ENCODE measurements at places on chromosomes 6 and 20.

DNA sequence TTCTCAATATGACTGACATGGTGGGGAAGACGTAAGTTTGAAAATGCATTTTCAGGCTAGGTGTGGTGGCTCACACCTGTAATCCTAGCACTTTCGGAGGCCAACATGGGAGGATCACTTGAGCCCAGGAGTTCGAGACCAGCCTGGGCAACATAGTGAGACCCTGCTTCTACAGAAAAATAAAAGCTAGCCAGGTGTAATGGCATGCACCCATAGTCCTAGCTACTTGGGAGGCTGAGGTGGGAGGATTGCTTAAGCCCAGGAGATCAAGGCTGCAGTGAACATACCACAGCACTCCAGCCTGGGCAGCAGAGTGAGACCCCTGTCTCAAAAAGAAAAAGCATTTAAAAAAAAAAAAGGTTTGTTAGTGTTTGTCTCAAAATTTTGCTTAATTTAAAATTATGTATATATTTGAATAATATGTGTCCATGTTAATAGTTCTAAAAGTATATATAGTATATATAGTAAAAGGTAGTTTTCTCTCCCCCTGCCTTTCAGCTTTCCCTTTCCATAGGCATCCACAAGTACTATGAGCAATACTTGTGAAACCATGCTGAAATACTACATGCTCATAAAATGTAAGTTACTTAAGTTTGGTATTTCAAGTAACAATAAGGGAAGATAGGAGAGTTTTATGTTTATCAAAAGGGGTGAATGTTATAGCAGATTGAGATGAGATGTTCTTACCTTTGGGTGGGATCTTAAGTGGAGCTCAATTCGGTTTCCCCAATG is 15.1 kb downstream of the PTPRA start:
- no peak for DNase-seq

GRCh38 chr6:89952105-89952671 is 57.9 kb downstream of the GJA10 start:
- DNase-seq = no peak

- no peak for DNase-seq
Observed at GRCh38 chr6:131967948-131968347, 16.8 kb upstream of the CCN2 start.

GRCh38 chr6:143110996-143111395 is 50.3 kb downstream of the AIG1 start:
- DNase-seq = no peak

DNA sequence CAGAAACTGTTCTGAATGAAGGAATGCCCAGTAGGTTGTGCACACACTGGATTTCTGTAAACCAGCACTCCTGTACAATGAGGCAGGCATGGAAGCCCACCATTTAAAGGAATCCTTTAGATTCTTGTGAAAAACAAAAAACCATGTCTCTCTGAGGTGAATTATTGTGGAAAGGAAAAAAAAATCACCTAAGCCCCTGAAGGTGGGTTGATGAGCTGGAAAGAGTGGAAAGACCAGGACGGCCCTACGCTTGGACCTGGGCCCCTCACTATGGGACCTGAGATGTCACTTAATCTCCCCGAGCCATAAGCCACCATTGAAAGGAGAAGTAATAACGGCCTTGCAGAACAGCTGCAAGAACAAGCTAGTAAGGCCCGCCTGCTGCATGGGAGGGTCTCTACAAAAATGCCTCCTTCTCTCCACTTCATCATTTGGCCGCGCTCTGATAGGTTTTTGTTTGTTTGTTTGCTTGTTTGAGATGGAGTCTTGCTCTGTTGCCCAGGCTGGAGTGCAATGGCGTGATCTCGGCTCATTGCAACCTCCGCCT is 68.8 kb downstream of the RAB44 start:
- no peak for DNase-seq

- DNase-seq = no peak
Observed at GRCh38 chr6:144320741-144321140, 35.6 kb downstream of the UTRN start.

- no peak for DNase-seq
Observed at GRCh38 chr20:43740642-43741041, 13.8 kb upstream of the GTSF1L start.

DNA sequence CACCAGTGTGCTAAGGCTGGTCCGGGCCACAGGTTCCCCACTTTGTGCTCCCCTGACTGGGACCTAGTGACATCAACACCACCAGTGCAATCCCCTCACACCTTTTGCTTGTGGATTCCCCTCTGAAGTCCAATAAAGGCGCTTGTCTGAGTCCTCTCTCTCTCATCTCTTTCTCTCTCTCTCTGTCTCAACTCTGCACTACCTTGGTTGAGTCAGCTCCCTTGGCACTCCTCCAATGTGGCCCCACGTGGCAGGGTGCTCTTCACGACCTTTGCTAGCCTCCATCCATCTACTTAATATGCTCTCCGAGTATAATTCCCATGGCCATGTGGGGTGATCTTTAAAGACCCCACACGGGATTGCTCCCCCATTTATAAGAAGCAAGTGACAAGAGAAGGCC is 385.0 kb downstream of the CD83 start:
- DNase-seq = no peak

- DNase-seq = no peak
Observed at GRCh38 chr6:150133686-150134085, 9.2 kb upstream of the PPP1R14C start.

GRCh38 chr6:157713451-157714152 is 109.4 kb upstream of the SNX9 start:
- DNase-seq = no peak

- DNase-seq = no peak
Observed at GRCh38 chr6:30985490-30985889, 2.0 kb downstream of the MUC21 start.

DNA sequence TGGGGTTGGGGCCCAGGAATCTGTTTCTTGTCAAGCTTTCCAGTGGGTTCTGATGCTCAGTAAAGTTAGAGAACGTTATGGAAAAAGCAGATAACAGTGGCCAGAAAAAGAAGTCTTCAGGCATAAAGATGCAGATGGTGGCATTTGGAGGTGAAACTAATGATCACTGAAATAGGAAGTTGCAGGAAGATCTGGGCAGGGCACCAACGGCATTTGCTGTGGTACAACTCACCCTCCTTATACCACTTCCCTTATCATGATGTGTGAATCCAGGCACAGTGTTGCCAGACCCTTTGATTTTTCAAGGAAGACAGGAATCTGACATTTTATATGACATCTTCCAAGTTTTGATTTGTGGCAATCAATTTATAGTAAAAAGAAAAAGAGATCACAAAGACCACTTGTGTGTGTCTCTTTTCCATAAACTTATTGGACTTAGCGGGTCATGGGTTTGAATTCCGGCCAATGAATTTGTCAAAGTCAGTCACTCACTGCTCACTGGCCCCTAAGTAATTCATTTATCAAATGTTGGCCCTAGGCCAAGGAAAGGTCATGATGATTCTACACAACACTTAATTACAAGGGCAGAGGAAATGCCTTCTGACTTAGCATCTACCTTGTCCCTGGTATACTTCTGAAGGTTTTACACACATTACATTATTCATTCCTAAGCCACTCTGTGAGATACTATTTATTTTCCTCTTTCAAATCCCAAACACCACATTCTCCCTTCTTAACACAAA is 37.6 kb downstream of the LAMP5 start:
- DNase-seq = no peak

GRCh38 chr6:31247813-31248212 is 24.1 kb downstream of the HLA-C start:
- DNase-seq = no peak

DNA sequence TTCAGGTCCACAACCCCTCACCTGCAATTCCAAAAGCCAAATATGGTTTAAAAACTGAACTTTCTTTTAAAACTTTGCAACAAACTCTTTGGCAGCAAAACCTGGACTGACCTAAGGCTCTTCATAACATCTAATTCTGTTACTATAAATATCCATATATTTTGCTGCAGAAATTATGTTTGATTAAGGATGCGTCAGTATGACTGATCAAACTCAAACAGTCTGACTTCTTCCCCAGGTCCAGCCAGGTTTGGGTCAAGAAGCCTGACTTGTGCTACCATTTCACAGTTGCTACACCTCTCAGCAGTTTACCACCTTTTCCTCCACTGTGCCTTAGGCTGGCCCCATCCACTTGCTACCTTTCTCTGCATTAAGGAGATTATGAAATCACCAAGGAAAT is 127.0 kb upstream of the DUSP22 start:
- no peak for DNase-seq

DNA sequence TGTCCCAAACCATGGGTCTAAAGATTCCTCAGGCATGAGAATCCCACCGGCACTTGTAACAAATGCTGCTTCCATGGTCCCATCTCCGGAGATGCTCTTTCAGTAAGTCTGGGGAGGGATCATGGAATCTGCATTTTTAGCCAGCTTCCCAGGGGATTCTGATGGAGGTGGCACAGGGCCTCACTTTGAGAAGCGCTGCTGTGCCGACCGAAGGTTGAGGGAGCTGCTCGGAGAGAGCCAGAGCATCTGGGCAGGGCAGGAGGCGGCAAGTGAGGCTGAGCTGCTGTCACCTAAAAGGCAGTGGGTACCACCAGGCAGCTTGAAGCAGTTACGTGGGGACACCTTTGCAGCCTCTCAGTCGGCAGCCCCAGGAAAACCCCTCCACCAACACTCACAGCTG is 100.2 kb upstream of the CDYL start:
- DNase-seq = no peak

DNA sequence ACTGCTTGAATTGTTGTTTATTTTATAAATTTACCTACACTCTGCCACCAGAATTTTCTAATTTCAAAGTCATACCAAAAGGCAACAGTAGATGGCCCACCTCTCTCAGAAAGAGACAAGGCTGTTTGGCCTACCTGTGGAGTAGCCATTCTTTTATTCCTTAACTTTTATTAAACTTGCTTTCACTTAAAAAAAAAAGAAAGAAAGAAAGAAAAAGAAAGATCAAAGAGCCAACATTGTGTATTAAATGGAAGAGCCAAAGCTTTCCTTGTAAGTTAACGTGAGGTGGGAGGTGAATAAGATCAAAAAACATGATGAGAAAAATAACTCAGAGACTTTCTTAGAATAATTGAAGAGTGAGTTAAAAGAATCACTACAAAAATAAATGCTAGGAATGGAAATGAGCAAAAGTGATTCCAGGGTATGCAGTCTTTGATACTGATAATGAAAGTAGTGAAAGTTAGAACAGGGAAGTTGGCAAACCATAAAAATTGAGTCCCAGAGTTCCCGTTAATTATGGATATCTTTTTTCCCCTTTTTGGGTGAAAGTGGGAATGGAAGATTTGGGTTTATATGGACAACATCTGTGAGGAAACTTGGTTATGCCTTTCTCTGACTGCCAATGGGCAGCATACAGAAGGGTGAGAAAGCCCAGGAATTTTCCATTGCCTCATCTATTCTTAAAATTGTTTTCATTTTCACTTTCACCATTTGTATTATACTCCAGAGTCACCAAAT is 35.9 kb upstream of the MYB start:
- no peak for DNase-seq

GRCh38 chr20:48164034-48164433 is 378.8 kb upstream of the SULF2 start:
- DNase-seq = no peak

All from AG04450 (cell line).